ENCODE measurements at places on chromosomes 1 and 21.
A peak's percentile ranks its signal among the peaks of the same experiment; 100 is the strongest.

- no peaks in the 10 kb centered on the region for H3K36me3 ChIP-seq
- no peak overlapping the region for H3K4me3 ChIP-seq
Measured at GRCh38 chr1:10671090-10671489, 125.4 kb downstream of the CASZ1 start.

- no peak for DNase-seq
- no peaks in the 10 kb centered on the region for H3K27me3 ChIP-seq
- H3K36me3 ChIP-seq = peaks cover 9% of the 10 kb centered on the region
- no peak overlapping the region for H3K27ac ChIP-seq
- H3K4me3 ChIP-seq = no peak overlapping the region
Measured at GRCh38 chr1:212121779-212122178, 86.2 kb downstream of the DTL start.

- H3K36me3 ChIP-seq = peaks cover 48% of the 10 kb centered on the region
- H3K27ac ChIP-seq = peak overlapping the region; percentile 89
- H3K4me3 ChIP-seq = peak overlapping the region; percentile 86
- no peaks in the 10 kb centered on the region for H3K27me3 ChIP-seq
- peaks cover 66% of the 10 kb centered on the region for H3K4me1 ChIP-seq
- no peak for DNase-seq
Measured at GRCh38 chr1:203305809-203306088, 430 bp downstream of the BTG2 start.

- peaks cover 18% of the 10 kb centered on the region for H3K27me3 ChIP-seq
- no peaks in the 10 kb centered on the region for H3K4me1 ChIP-seq
- no peak overlapping the region for H3K27ac ChIP-seq
- H3K4me3 ChIP-seq = no peak overlapping the region
Measured at GRCh38 chr1:166811691-166812090, 27.6 kb upstream of the POGK start.

- no peaks in the 10 kb centered on the region for H3K27me3 ChIP-seq
- H3K36me3 ChIP-seq = no peaks in the 10 kb centered on the region
- peaks cover 14% of the 10 kb centered on the region for H3K4me1 ChIP-seq
Measured at GRCh38 chr1:78079580-78079979, 33.8 kb downstream of the GIPC2 start.

GRCh38 chr1:53066891-53067738, 5.1 kb downstream of the PODN start:
- peaks cover 2% of the 10 kb centered on the region for H3K4me1 ChIP-seq
- H3K36me3 ChIP-seq = no peaks in the 10 kb centered on the region
- no peak overlapping the region for H3K4me3 ChIP-seq
- DNase-seq = no peak
- H3K27ac ChIP-seq = no peak overlapping the region
- peaks cover 20% of the 10 kb centered on the region for H3K27me3 ChIP-seq

DNA sequence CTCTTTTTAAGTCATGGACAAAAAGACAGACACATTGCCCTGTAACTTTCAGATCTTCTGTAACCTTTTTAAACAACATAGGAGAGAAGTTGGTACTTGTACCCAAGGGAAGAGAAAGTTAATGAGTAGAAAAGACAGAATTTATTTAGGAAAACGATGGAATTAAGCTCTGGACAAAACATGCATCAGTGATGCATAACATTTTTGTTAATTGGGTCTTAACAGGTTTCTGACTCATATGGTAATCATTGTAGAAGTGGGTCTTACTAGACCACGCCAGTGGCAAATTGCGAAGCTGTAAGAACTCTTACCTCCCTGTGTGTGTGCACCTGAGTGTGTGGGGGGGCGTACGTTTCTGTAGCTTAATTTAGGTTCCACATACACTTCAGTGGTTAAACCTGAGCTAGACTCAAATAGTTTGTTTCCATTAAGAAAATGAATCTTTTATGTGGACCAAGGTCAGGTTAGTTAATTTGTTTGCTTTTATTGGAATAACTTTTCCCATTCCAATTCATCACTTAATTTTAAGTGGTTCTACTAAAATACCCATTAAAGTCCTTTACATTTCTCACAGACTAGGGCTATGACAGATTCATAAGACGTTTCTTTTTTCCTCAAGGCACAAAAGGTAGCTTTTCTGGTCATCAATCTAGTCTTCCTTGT, 48.1 kb downstream of the NFIA start:
- no peaks in the 10 kb centered on the region for H3K36me3 ChIP-seq
- H3K4me1 ChIP-seq = peaks cover 6% of the 10 kb centered on the region
- H3K27me3 ChIP-seq = peaks cover 5% of the 10 kb centered on the region
- H3K4me3 ChIP-seq = no peak overlapping the region

DNA sequence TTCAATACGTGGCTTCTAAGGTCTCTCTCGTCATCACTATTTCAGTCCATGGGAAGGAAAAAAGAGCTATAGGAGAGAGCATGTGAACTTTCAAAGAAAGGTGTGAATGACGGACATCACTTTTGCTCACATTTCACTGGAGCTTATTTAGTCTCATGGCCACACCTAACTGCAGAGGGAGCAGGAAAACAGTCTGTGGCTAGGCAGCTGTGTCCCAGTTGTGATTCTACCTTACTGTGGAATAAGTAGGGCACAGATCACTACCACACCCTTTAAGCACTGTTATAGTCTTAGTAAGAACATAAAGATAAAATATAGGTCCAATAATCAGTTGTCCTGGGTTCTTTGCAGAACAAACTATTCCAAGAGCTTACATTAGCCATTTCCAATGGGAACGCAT, 192.9 kb downstream of the NRIP1 start:
- H3K27ac ChIP-seq = no peak overlapping the region
- no peaks in the 10 kb centered on the region for H3K36me3 ChIP-seq
- no peaks in the 10 kb centered on the region for H3K4me1 ChIP-seq
- H3K27me3 ChIP-seq = no peaks in the 10 kb centered on the region

DNA sequence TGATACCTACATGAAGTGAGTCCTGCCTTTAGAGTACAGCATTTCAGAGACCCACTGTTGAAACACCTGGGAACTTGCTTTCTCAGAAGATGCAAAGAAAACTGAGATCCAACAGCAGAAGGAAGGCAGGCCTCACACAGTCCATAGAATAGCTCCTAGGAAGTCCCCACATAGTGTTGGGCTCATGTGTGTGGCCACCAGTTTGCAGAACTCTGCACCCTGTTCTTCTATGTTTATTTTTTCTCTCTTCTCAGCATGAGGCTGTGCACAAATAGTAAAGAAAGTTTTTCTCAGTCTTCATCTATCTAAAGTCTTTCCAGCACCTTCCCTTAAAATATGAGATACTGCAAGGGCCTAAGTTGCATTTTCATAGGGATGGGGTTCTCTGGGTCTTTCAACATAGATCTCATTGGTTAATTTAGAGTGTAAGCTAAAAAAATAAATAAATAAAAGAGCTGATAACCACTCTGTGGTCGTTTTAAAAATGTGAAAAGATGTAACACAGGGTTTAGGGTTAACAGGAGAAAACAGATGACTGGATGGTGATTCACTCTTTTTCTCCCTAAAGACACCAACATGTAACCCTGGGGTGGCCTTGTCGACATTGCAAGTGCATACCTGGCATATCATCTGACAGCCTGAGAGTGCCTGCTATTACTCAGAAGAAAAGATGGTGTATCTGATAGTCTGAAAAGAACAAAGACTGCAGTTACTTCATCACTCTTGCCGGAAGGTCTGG, 94.6 kb downstream of the ZC3H11B start:
- H3K4me1 ChIP-seq = no peaks in the 10 kb centered on the region
- H3K4me3 ChIP-seq = no peak overlapping the region
- H3K27ac ChIP-seq = no peak overlapping the region
- no peaks in the 10 kb centered on the region for H3K36me3 ChIP-seq
- no peak for DNase-seq
- no peaks in the 10 kb centered on the region for H3K27me3 ChIP-seq

GRCh38 chr1:168607872-168608428, 31.5 kb downstream of the XCL1 start:
- no peaks in the 10 kb centered on the region for H3K36me3 ChIP-seq
- peaks cover 13% of the 10 kb centered on the region for H3K4me1 ChIP-seq
- no peak overlapping the region for H3K4me3 ChIP-seq
- no peak for DNase-seq
- no peak overlapping the region for H3K27ac ChIP-seq

DNA sequence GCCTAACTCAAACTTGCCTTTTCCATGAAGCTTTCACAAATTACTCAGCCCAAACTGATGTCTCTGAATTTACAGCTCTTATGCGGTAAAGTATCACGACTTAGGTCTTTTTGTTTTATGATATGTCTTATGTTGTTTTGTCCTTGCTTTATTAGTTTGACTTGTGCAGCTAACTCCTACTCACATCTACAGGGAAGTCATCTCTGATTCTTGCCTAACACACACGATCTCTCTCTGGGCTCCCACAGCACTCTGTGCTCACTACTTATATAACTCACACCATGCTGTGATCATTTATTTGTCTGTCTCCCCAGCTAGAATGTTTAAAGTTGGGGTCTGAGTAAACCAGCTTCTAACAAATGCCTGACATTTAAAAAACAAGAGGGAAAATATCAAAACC, 9.3 kb upstream of the PI4KB start:
- H3K36me3 ChIP-seq = peaks cover 2% of the 10 kb centered on the region
- H3K4me1 ChIP-seq = peaks cover 10% of the 10 kb centered on the region
- DNase-seq = no peak

DNA sequence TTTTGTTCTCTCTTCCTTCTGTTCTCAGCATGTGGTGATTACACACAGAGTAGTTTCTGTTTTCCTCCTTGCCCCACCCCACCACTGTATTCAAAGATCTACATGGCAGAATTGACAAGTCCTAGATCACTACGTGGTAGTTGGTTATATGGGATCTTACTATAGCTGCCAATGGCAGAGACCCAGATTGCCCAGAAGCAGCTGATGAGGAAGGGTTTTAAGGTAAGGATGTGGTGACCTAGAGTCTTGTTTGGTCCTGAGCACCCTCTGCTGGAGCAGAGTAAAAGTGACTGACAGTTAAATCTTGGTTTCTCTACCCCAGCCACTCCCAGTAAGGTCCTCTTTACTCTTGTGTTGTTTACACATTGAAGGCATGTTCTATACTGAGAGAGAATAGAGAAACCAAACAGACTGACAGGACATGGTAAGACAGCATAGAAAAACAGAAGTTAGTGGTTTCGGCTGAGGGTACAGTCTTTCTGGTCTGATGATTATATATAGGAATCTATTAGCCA, 22.8 kb upstream of the STRIP1 start:
- DNase-seq = peak; percentile 58
- peaks cover 39% of the 10 kb centered on the region for H3K36me3 ChIP-seq
- no peaks in the 10 kb centered on the region for H3K27me3 ChIP-seq
- H3K27ac ChIP-seq = peak overlapping the region; percentile 19
- H3K4me1 ChIP-seq = peaks cover 3% of the 10 kb centered on the region

- peaks cover 32% of the 10 kb centered on the region for H3K4me1 ChIP-seq
- peaks cover 5% of the 10 kb centered on the region for H3K36me3 ChIP-seq
- H3K27me3 ChIP-seq = peaks cover 3% of the 10 kb centered on the region
Measured at GRCh38 chr1:91795591-91796389, 90.2 kb downstream of the TGFBR3 start.

- no peaks in the 10 kb centered on the region for H3K27me3 ChIP-seq
- H3K36me3 ChIP-seq = peaks cover 23% of the 10 kb centered on the region
- H3K4me3 ChIP-seq = no peak overlapping the region
- peaks cover 43% of the 10 kb centered on the region for H3K4me1 ChIP-seq
Measured at GRCh38 chr1:2242814-2243725, 15.0 kb downstream of the SKI start.

DNA sequence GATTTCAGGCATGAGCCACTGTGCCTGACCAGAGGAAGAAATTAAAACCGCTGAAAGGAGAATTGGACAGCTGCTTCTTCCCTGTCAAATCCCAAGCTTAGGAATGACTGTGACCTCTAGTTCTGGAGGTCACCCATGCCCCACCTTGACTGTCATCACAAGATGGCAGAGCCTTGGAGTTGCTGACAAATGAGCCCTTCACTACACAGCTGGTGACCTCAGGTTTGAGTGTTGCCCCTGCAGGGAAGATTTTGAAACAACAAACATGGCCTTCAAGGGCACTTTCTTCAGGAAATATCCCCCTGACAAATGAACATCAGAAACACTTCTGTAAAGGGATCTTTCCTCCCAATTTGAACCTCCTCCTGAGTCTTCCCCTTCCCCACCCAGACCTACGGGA, 6.9 kb upstream of the SLC45A3 start:
- peaks cover 18% of the 10 kb centered on the region for H3K27me3 ChIP-seq
- no peak overlapping the region for H3K4me3 ChIP-seq
- H3K27ac ChIP-seq = no peak overlapping the region
- DNase-seq = no peak

DNA sequence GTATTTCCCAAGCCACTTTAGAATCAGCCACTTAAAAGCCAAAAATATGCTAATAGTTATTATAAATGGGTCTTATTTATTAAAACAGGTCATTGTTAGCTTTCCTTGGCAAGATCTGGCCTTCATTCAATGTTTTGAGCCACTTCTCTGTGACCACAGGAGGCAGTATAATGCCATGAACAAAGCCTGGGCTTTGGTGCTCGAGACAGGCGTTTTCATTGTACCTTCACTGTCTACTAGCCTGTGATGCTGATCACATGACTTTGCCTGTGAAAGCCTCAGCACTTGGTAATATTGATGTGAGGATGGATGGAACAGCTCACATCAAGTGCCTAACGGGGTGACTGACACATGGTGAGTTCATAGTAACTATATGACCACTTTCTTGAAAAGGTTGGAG, 217.0 kb downstream of the RWDD3 start:
- no peak overlapping the region for H3K27ac ChIP-seq
- H3K27me3 ChIP-seq = no peaks in the 10 kb centered on the region
- H3K36me3 ChIP-seq = no peaks in the 10 kb centered on the region
- no peak for DNase-seq

- H3K27ac ChIP-seq = no peak overlapping the region
- no peaks in the 10 kb centered on the region for H3K27me3 ChIP-seq
Measured at GRCh38 chr1:59553371-59553770, 256.5 kb downstream of the FGGY start.

DNA sequence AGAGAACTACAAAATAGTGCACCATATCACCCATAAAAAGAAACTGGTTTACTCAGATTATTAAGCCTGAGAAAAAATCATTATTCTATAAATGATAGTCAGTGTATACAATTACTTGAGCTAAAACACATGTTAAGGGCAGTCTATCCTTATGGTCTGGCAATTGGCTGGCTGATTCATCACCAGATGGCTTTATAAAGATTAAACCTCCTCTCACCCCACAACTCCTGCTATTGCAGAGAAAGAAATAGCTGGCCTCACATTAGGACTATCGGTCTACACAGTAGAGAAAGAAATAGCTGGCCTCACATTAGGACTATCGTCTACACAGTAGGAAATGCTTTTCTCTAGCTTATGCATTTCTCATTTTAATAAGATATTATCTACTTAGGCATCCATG, 21.2 kb downstream of the CEP170 start:
- no peaks in the 10 kb centered on the region for H3K27me3 ChIP-seq
- DNase-seq = no peak
- peaks cover 28% of the 10 kb centered on the region for H3K36me3 ChIP-seq
- H3K27ac ChIP-seq = no peak overlapping the region
- H3K4me1 ChIP-seq = peaks cover 6% of the 10 kb centered on the region
- no peak overlapping the region for H3K4me3 ChIP-seq

GRCh38 chr1:54221867-54222484, 22.0 kb downstream of the MRPL37 start:
- peak overlapping the region; percentile 69 for H3K27ac ChIP-seq
- no peak for DNase-seq
- H3K36me3 ChIP-seq = peaks cover 46% of the 10 kb centered on the region
- H3K4me3 ChIP-seq = no peak overlapping the region
- no peaks in the 10 kb centered on the region for H3K27me3 ChIP-seq
